ENCODE measurements at places on chromosomes 6 and 20. TPM values are rescaled to one million over a fixed set of nuclear protein-coding genes. Genes with fewer than 3 reads are reported as not detected.

LY6G6F gene
- total RNA-seq: not detected

GRCh38 chr20:51275826-51276225 is 252.9 kb upstream of the KCNG1 start:
- DNase-seq: no peak
- H3K36me3 ChIP-seq: no peaks in the 10 kb centered on the region
- no peak overlapping the region for H3K27ac ChIP-seq

DNA sequence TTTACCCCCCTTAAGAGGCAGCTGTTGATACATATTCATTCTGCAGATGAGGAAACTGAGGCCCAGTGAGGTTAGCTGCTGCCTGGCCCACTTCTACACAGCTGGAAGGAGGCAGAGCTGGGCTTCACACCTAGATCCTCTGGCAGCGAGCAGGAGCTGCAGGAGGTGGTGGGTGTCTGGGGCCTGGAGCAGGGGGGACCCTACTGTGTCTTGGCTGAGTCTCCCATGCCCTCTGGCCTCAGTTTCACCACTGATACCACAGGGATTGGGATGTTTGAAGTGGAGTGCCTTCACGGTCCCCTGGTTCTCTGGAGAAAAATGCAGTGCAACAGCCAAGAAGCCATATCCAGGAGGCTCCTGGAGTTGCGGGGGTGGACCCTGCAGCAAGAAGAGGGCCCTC is 8.2 kb upstream of the BPIFA2 start:
- H3K4me3 ChIP-seq: no peak overlapping the region

COL12A1 gene
- total RNA-seq: not detected

LAMP5 gene
- 0.15 TPM for total RNA-seq

FKBP1C gene
- not detected for total RNA-seq

DNA sequence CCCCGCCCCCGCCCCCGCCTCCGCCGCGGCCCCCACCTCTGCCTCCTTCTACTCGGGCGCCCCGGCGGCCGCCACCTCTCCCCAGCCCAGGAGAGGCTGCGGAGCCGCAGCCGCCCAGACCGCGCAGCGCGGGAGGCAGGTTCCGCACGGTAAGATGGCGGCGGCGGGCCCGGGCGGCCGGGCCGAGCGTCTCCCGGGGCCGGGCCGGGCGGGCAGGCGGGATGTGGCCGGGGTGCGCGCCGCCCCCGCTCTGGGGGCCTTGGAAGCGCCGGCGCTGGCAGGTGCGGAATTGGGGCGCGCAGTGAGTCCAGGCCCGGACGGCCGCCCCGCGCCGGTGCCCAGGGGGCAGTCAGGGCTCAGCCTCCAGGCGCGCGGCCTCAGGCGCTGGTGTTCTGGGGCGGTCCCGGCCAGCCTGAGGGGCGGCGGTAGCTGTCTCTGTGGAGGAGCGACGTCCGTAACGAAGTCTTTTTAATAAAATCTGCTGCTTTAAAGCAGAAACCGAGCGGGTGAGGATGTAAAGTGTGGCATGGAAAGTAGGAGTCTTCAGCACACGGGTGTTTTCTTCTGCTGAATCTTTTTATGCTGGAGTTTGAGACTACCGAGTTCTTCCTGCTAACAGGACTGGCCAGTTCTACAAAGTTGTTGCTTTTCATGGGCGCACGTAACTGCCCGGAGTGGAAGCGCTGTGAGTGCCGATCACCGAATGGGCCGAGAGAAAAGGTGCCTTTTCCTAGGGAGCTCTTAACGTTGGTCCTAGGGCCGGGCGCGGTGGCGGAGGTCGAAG is at the start of gene GID8:
Gene GID8, plus strand, starts transcription at position 43 of the 784 bp plus-strand sequence. CDS start 3,356 bp downstream, outside the sequence.
- H3K36me3 ChIP-seq: peaks cover 37% of the 10 kb centered on the region
- peak; percentile 79 for DNase-seq
- peak within 1 kb of the TSS; percentile 92 for H3K4me3 ChIP-seq
- H3K27me3 ChIP-seq: no peaks in the 10 kb centered on the region

- H3K27ac ChIP-seq: no peak overlapping the region
- H3K4me1 ChIP-seq: no peaks in the 10 kb centered on the region
- no peak for DNase-seq
Measured at GRCh38 chr6:123888771-123889513, 85.3 kb downstream of the NKAIN2 start.

TRIM31 gene
- total RNA-seq: not detected

DNA sequence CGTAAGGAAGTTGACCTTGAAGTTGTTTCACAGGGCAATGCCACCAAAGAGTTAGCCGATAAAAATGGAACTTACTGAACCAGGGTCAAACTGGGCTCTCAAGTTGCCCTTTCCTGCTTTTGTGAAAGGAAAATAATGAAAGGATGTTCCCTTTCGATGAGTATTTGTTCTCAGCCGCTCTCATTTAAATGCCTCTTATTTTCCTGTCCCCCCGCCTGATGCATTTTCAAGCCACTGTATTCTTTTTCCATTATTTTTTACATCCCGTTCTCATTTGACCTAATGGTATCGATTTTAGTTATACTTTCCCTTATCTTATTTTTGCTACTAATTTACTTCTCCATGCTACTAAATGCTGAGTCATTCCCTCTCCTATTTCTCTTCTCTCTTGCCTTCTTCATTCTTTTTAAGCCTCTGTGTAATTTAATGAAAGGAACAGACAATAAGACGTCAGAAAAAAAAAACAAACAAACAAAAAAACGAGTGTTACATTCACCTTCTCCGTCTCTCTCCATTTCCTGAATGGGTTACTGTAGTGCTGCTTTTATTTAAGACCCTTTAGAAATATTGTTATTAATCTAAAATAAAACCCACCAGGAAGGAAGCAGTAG is 655 bp upstream of the NDUFAF4 start:
- peak overlapping the region; percentile 90 for H3K4me3 ChIP-seq
- no peaks in the 10 kb centered on the region for H3K27me3 ChIP-seq
- DNase-seq: no peak
- peaks cover 22% of the 10 kb centered on the region for H3K4me1 ChIP-seq
- H3K27ac ChIP-seq: peak overlapping the region; percentile 83
- H3K36me3 ChIP-seq: peaks cover 2% of the 10 kb centered on the region

ANKEF1 gene
- total RNA-seq: 3.0 TPM

- no peak overlapping the region for H3K27ac ChIP-seq
- no peak for DNase-seq
- no peaks in the 10 kb centered on the region for H3K27me3 ChIP-seq
- no peaks in the 10 kb centered on the region for H3K4me1 ChIP-seq
- H3K36me3 ChIP-seq: no peaks in the 10 kb centered on the region
Measured at GRCh38 chr6:100266494-100267401, 198.0 kb downstream of the SIM1 start.

DNA sequence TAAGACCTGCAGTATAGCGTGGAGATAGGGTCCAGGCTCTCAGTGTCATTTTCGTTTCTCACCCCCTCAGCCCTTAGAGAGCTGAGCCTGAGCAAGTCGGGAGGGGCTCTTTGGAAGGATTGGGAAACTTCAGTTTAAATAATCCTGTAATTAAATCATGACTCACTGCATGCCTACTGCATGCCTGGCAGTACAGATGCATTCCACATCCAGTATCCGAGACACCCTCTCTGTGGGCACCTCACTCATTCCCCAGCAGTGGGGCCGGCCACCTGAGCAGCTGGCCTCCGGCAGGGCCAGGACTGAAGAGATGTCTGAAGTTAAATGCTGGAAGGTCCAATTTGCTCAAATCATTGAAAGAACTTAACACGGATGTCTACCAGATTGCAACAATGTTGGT is 316.6 kb downstream of the THBS2 start:
- no peak overlapping the region for H3K4me3 ChIP-seq
- no peaks in the 10 kb centered on the region for H3K36me3 ChIP-seq
- no peak overlapping the region for H3K27ac ChIP-seq
- H3K4me1 ChIP-seq: no peaks in the 10 kb centered on the region
- no peak for DNase-seq

GRCh38 chr6:12442455-12442854 is 152.3 kb downstream of the EDN1 start:
- H3K4me1 ChIP-seq: no peaks in the 10 kb centered on the region
- H3K27me3 ChIP-seq: no peaks in the 10 kb centered on the region
- DNase-seq: no peak
- H3K36me3 ChIP-seq: no peaks in the 10 kb centered on the region
- no peak overlapping the region for H3K27ac ChIP-seq
- no peak overlapping the region for H3K4me3 ChIP-seq

BIRC7 gene
- not detected for total RNA-seq

DNA sequence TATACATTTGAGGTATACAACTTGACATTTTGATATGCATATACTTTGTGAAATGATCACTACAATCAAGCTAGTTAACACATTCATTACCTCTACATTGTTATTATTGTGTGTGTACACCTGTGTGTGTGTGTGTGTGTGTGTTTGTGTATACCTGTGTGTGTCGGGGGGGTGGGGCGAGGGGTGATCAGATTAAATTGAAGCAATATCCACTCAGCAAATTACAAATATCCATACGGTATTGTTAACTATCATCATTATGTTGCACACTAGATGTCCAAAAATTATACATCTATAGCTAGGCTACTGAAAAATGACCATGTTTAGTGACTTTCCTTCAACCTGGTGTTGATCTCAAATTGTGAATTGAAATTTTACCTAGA is 1.8 kb downstream of the RHAG start:
- H3K27me3 ChIP-seq: no peaks in the 10 kb centered on the region
- no peak overlapping the region for H3K27ac ChIP-seq
- no peak overlapping the region for H3K4me3 ChIP-seq
- no peaks in the 10 kb centered on the region for H3K36me3 ChIP-seq
- no peak for DNase-seq

- no peaks in the 10 kb centered on the region for H3K36me3 ChIP-seq
- no peak for DNase-seq
- peaks cover 4% of the 10 kb centered on the region for H3K4me1 ChIP-seq
- no peaks in the 10 kb centered on the region for H3K27me3 ChIP-seq
- no peak overlapping the region for H3K27ac ChIP-seq
Measured at GRCh38 chr6:96651816-96652215, 88.9 kb downstream of the FHL5 start.

GRCh38 chr6:8025191-8025590 is 39.0 kb downstream of the BLOC1S5 start:
- H3K27me3 ChIP-seq: no peaks in the 10 kb centered on the region
- no peak overlapping the region for H3K4me3 ChIP-seq
- H3K27ac ChIP-seq: no peak overlapping the region
- H3K4me1 ChIP-seq: no peaks in the 10 kb centered on the region
- no peak for DNase-seq
- peaks cover 3% of the 10 kb centered on the region for H3K36me3 ChIP-seq

KCNG1 gene
- total RNA-seq: 20.3 TPM

RCAN2 gene
- not detected for total RNA-seq

DNA sequence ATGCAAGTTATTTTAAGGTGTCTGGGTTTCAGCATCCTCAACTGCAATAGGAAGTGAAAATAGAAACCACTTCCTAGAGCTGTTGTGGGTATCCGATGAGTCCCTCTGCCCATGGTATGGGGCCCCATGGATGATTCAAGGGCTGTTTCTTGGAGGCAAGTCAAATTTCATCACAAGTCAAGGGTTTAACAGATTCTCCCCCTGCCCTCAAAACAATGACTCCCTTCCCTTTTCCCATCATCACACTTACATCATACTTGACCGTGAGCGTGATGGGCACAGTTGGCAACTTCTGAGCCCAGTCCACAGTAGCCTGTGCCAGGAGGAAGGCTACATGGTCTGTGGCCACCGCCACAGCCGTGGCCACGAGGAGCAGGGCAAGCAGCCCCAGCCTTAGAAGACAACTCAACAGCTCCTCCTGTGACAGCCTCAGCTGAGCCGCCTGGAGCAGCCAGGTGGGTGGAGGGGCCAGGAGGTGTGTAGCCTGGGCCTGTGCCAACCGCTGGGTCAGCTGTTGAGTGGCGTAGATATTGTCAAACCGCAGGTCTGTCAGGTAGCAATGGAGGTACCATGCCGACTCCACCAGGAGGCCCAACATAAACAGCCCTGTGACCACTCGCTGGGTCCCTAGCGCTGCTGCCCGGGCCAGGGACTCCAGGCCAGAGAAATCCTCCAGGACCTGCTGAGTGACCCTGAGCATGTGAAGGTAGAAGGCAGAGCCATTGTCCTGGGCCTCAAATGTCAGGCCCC is 5.2 kb downstream of the OCSTAMP start:
- H3K27me3 ChIP-seq: peaks cover 4% of the 10 kb centered on the region
- no peak overlapping the region for H3K4me3 ChIP-seq
- DNase-seq: peak; percentile 35
- H3K27ac ChIP-seq: no peak overlapping the region

MUC21 gene
- not detected for total RNA-seq

- DNase-seq: no peak
- no peaks in the 10 kb centered on the region for H3K4me1 ChIP-seq
- no peak overlapping the region for H3K27ac ChIP-seq
- no peak overlapping the region for H3K4me3 ChIP-seq
Measured at GRCh38 chr6:154370545-154370944, 13.9 kb upstream of the IPCEF1 start.

ADTRP gene
- total RNA-seq: 1.2 TPM

GRCh38 chr6:152595499-152595898 is 41.7 kb downstream of the SYNE1 start:
- no peaks in the 10 kb centered on the region for H3K36me3 ChIP-seq
- no peaks in the 10 kb centered on the region for H3K4me1 ChIP-seq
- no peaks in the 10 kb centered on the region for H3K27me3 ChIP-seq
- DNase-seq: no peak

DNA sequence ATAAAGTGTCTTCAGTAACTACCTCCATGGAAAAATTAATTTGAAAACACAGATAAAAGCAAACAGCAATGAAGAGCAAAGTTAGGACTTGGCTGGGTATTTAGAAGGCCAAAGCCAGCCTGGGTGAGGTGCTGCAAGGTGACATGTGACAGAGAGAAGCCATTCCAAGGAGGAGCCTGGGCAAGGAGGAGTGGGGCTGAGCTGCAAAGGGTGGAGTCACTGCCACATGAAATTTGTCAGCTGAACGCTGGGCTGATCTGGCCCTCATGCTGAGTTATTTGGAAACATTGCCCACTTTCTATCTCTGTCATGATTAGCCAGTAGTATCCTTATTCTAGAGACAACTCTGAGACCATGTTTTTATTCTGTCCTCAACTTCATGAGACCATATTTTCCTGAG is 76.3 kb downstream of the PERP start:
- no peaks in the 10 kb centered on the region for H3K36me3 ChIP-seq
- no peak overlapping the region for H3K4me3 ChIP-seq
- H3K27me3 ChIP-seq: no peaks in the 10 kb centered on the region
- DNase-seq: no peak
- H3K4me1 ChIP-seq: no peaks in the 10 kb centered on the region
- H3K27ac ChIP-seq: no peak overlapping the region

GSTA3 gene
- not detected for total RNA-seq

DNA sequence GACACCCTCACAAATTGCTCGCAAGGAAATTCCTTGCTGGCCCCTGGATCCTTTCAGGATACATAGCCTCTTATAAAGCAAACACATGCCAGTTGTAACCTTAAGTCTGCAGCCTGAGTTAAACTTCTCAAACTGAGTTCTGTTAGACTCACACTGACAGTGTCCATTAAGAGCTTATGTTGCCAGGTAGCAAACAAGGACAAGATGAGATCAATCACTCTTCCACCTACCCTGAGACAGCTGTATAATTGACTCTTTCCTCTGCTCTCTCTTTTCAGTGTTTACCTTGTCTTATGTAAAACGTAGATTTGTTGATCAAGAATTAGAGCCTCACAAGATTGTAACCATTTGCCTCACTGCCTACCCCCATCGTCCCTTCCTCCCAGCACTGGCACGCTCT is 359.8 kb downstream of the EPM2A start:
- no peaks in the 10 kb centered on the region for H3K27me3 ChIP-seq
- no peaks in the 10 kb centered on the region for H3K4me1 ChIP-seq
- H3K36me3 ChIP-seq: no peaks in the 10 kb centered on the region
- no peak overlapping the region for H3K4me3 ChIP-seq
- no peak overlapping the region for H3K27ac ChIP-seq
- DNase-seq: no peak

DHX16 gene
- 58.3 TPM for total RNA-seq

Measured in B cell (primary cell).